Left forelimb (tissue), 1 donor: ENCODE measurements at places on chromosomes 11 and 22.

DNA sequence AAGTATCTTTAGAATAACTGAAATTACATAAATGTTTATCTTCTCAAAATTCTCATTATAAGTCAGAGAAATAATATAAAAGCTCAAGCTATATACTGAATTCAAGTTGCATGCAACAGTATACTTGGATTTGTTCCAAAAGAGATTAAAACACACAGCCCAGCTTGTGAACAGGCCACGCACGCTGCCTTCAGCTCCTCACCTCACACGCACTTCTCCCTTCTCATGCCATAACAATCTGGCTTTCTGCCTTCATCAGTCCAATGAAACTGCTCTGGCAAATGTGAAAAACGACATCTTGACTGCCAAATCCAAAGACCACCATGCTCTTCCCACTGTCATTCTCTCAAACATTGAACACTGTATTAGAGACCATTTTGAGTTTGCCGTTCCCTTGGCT is 22.1 kb downstream of the ATP6V1E1 start:
- no peak for DNase-seq

DNA sequence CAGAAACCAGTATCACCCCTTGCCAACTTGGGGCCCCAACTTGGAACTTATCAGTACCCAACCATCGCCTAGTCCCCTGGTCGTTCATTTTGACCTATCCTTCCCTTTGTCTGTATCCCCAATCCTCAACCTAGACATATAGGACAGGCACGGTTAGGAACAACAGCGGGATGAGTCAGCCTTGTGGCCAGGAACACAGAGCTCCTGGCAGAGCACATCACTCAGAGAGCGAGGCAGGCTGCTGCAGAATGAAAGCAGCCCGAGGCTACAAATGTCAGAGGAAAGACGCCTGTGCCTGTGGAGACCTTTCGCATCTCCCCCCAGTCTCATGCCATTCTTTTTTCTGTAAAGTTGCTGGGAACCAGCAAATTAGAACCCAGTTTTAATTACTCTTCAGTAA is 14.6 kb downstream of the DKK3 start:
- no peak for DNase-seq

- no peak for DNase-seq
Observed at GRCh38 chr22:39994566-39995392, at the start of gene FAM83F. TSS of gene FAM83F (plus strand) at chr22:39994954. CDS start at chr22:39995043, 89 bp downstream.

DNA sequence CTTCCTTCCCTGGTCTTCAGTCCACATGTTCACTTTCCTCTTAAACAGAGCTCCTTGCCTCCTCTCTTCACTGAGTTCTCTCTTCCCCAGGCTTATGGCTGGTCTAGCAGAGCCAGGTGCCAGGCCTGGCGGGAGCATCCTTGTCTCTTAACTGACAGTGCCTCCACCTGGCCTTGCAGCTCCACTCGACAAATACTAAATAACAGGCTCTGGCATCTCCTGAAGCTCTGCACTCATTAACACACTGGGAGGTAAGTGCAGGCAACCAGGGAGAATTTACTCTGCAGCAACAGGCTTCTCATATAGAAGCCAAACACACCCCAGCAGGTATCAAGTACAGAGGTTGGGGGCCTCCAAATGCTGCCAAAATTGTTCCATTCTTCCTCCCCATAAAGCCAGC is 438.1 kb downstream of the SOX6 start:
- no peak for DNase-seq

DNA sequence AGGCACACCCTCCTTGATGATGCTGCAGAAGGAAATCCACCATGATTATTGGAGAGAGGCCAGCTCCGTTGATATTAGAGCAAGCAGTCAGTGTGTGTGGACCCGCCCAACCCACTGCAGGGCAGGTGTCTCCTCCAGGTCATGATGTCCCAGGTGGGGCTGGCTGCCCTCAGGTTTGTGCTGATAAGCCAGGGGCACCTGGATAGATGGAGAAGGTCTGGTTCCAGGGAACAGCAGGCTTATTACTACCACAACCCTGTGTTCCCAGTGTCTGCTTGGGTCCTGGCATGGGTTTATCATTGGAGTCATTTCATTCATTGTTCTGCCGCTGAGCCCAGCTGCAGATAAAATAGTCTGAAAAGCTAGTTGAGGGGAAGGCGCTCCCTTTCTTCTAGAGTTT is 181.1 kb upstream of the NECTIN1 start:
- no peak for DNase-seq

DNA sequence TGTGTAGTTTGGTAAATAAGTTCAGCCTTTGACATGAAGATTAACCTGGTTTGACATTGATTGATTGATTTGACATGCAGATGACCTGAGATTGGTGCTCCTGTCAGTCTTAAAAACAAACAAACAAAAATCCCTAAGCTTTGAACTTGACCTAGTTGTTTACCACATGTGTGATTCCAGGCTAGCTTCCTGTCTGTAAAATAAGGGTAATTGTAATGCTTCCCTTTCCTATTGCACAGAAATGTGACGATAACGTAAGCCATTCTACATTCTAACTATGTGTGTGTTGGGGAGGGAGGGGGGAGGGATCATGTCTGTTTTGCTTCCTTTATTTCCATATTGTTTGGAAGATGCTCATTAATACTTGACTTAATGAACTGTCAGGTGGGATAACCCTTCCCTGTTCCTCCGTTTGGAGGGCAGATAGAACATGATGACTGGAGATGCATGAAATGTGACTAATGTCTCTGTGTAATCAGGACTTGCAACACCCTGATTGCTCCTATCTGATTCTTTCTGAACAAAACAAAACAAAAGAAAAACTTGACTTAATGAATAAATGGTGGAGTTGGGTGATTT is 106.1 kb upstream of the CLMP start:
- no peak for DNase-seq
